CD4-positive, alpha-beta T cell treated with Interleukin-21 for 1 hour (primary cell): ENCODE measurements at places on chromosomes 4 and X.

DNA sequence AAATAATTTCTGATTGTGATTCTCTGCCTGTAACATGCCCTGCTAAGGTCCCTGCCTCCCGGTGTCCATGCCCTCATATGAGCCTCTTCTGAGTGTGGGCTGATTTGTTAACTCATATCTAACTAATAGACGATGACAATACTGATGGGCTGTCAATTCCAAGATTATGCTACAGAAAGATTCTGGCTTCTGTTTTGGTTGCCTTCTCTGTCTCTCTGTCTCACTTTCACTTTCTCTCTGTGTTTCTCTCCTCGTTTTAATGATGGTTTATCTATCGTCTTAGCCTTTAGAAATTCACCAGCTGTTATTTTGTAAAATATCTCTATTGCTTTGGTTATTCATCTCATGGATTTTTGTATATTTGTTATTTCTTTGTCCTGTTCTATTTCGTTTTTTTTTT, 312.5 kb upstream of the ANXA10 start:
- no peak for DNase-seq

DNA sequence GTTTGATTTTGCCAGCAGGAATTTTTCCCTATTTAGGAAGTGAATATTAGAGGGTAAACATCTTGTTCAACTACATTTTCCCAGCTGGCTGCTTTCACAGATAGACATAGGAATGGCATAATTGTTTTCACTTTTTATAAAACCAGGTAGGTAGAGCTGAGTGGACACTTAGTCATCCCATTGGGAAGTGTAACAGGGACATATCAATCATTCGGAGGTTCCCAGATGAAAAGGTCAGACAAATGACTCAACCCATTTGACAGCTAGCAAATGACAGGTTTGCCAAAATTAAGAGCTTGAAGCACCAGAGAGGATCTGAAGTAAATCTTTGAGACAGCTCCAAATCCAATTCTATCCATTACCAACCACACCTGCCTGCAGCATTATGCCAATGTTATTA, 205.3 kb downstream of the SLC39A8 start:
- no peak for DNase-seq

- no peak for DNase-seq
Observed at GRCh38 chrX:150536455-150537116, 31.8 kb upstream of the MTM1 start.

GRCh38 chr4:7547368-7548040, 112.8 kb upstream of the PSAPL1 start:
- DNase-seq, result no peak

- DNase-seq, result no peak
Observed at GRCh38 chr4:25978327-25978726, 64.3 kb downstream of the SMIM20 start.

GRCh38 chr4:77819404-77819842, 255 bp upstream of the CNOT6L start:
- no peak for DNase-seq

GRCh38 chrX:67673741-67674274, 130.0 kb downstream of the AR start:
- DNase-seq, result no peak

DNA sequence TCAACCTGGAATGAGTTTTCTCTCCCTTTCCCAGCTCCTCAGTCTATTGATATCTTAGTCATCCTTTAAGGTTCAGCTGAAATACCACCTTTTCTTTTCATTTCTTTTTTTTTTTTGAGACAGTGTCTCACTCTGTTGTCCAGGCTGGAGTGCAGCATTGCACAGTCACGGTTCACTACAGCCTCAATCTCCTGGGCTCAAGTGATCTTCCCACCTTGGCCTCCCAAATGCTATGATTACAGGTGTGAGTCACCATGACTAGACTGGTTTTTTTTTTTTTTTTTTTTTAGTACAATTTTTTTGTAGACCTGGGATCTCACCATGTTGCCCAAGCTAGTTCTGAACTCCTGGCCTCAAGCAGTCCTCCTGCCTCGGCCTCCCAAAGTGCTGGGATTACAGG, 28.9 kb downstream of the AFF1 start:
- no peak for DNase-seq

DNA sequence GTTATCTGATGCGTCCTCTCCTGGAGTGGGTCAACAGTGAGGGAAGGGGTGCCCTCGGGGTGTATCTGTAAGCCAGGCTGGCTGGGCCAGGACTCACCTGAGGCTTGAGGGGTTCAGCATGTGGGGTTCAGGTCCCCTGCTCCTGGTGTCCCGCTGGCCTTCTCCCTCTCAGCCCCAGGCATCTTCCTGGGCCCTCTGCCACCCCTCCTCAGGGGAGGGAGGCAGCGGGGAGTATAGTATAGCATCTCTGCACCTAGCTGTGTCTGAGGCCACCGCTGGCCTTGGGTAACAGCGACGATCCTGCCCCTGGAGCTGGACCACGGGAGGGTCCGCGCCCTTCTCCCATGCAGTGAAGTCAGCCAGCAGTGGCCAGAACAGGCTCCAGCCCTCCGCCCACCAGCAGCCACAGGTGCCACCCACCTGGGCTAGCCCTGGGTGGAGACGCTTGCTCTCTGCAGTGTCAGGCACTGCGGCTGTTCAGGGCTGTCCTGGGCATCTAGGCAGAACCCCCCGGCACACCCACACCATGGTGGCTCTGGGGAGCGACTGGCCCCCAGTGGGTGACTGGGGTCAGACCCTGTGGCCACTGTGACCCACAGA, 110.7 kb upstream of the NKX1-1 start:
- DNase-seq, result no peak

DNA sequence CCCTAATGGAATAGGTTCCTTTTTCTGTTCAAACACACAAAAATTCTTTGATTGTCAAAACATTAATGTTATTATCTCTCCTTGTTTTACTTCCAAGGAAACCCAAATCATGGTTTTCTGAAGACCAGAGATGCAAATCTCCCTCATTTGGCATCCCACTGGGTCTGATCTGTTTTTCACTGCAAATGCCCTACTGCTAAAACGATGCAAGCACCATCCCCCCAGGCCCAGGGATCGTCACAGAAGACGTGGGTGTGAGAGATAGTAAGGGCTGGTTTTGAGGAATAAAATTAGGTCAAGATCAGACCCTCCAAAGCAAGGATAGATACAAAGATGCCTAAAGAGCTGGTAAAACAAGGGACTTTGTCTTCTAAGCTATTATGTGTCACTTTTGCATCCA, 33.6 kb downstream of the GSPT2 start:
- no peak for DNase-seq

DNA sequence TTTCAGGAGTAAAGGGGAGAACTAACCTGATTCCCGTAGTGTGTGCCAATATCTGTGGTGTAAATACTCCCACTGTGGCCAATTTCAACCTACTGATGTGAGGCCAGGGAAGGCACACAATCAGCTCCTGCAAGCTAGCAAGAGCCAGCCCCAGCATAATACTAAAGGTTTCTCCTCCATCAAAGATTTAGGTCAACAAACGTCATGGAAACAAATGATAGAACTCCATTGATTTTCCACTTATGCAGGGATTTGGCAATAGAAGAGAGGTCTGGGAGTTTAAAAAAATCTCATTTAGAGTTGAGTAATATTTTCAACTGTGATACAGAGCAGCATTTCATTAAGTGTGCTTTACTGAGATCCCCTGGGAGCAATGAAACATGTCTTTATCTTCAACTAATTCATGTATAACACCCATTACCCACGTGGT, 15.8 kb upstream of the VEGFD start:
- DNase-seq, result no peak

- DNase-seq, result no peak
Observed at GRCh38 chr4:163384926-163385325, 41.2 kb downstream of the NPY5R start.

DNA sequence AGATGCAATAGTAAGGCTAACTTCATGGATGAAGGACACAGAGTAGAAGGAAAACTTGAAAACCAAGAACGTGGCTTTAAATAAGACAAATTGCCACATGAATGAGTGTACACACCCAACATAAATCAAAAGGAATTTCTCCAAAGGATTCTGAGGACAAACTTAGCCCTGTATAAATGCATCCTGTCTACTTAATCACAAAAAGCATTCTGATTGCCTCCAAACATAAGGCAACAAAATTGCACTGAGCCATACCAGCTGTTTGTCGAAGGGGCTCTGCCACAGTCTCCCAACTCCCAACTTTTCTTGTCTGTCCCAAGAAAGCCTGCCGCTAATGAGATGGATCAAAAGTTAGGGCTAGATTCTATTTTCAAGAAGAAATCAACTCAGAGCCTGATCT, 194.3 kb downstream of the SOWAHB start:
- no peak for DNase-seq

DNA sequence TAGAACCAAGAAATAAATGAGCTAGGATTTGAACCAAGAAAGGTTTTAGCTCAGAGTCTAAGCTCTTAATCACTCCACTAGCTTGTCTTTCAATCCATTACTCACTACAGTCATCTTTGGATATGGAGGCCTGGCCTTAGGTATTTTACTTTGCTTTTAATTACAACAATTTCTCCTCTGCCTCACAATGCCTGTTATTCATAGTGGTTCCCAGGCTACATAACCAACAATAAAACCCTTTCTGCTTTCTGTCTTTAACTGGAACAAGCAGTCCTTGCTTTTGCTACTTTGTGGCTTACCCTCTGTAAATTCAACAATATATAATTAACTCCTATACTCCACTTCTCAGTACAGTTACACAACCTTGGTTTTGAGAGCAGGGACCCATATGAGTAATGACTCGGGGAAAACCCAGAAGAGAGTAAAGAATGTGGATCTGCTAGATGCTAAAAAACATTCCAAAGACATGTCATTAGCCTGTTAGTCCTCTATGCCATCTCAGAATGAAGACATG, 94.7 kb upstream of the NAP1L5 start:
- DNase-seq, result no peak

- DNase-seq, result no peak
Observed at GRCh38 chrX:13377550-13377934, 57.7 kb upstream of the ATXN3L start.

- DNase-seq, result no peak
Observed at GRCh38 chr4:125352521-125352920, 37.8 kb downstream of the FAT4 start.

DNA sequence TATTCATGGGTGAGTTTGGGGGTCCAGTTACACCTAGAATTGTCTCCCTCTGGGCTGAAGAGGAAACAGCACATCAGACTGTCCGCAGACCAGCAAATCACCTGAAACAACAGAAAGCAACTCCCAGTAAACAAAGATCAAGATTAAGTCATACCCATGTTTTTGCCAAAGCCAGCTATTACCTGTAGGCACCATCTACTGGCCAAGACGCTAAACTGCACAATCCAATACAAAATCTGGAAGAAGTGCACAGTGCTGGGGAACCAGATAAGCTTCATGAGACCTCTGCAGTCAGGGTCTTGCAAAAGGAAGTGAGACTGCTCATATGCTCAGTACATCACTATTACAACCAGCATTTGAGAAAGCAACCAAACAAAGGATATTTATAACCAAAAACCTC, 157.5 kb upstream of the ITM2A start:
- DNase-seq, result no peak

DNA sequence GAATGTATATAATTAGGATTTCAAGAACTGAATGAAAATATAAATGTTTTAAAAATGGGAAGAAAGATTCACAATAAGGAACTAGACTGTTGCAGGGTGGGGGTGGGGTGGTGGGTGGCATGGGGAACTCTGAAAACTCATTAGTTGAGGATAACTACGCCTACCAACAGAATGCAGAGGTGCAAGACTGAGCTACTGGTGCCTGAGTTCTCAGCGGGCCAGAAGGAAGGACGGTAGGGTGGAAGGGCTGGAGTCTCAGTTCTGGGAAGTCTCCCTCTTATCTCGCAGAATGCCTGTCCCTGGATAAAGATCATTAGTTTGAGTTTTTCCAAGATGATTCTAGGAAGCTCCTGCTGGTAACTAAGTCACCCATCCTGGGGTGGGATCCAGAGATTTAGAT, 1.3 kb upstream of the SOD3 start:
- no peak for DNase-seq

GRCh38 chr4:84063619-84064018, 435.5 kb downstream of the NKX6-1 start:
- DNase-seq, result no peak

DNA sequence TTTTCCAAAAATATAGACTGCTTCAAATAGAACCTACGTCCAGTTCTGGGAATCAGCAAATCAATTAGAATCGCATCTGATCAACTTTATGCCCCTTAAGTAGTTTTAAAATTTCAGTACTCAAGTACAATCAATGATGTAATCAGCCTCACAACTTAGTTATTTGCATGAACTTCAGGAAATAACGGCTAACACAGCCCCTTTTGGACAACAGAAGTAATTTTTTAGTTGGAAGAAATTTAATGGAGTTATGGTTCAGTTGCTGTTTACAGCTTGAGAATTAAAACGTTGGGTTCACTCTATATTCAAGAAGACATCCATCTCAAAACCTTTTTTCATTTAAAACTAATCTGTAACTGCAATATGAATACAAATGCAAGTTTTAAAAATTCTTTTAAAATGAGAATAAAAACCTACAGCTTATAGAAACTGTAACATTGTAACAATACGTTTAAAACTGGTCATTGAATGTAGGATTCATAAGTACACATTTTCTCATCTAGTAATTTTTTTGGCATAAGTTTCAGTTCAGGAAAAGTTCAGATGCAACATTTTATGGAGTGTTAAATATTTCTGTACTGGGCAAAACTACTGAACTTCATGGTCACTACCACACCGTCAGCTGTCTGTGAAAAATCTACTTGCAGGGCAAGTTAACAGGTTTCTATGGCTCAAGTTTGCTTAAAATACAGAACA, 956 bp downstream of the TAPT1 start:
- peak; percentile 33 for DNase-seq

GRCh38 chr4:874056-874455, 48.1 kb upstream of the CPLX1 start:
- no peak for DNase-seq

DNA sequence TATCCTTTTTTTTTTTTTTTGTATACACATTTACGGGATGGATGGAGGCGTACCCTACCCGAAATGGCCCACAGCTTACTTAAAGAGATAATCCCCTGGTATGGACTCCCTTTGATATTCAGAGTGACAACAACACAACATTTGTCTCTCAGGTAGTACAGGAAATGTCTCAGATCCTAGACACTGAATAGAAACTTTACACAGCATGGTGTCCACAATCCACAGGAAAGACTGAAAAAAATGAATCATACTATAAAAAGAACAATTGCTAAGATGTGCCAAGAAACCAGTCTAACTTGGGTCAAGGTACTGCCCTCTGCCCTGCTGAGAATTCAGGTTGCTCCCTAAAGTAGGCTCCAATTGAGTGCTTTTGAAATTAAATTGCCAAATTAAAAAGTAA, 100.8 kb upstream of the LANCL3 start:
- DNase-seq, result no peak
